GDM1 (cell line): ENCODE measurements at places on chromosomes 12 and 14.
A peak's percentile ranks its signal among the peaks of the same experiment; 100 is the strongest.

DNA sequence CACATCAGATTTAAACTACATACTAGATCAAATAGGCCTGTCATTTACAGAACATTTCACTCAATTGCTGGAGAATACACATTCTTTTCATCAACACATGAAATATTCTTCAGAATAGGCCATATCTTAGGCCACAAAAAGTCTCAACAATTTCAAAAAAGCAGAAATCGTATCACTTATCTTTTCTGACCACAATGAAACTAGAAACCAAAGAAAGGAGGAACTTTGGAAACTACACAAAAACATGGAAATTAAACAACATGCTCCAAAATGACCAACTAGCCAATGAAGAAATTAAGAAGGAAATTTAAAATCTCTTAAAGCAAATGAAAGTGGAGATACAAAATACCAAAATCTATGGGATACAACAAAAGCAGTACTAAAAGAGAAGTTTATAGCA lies 35.1 kb downstream of the PARP11 start:
- DNase-seq = no peak

DNA sequence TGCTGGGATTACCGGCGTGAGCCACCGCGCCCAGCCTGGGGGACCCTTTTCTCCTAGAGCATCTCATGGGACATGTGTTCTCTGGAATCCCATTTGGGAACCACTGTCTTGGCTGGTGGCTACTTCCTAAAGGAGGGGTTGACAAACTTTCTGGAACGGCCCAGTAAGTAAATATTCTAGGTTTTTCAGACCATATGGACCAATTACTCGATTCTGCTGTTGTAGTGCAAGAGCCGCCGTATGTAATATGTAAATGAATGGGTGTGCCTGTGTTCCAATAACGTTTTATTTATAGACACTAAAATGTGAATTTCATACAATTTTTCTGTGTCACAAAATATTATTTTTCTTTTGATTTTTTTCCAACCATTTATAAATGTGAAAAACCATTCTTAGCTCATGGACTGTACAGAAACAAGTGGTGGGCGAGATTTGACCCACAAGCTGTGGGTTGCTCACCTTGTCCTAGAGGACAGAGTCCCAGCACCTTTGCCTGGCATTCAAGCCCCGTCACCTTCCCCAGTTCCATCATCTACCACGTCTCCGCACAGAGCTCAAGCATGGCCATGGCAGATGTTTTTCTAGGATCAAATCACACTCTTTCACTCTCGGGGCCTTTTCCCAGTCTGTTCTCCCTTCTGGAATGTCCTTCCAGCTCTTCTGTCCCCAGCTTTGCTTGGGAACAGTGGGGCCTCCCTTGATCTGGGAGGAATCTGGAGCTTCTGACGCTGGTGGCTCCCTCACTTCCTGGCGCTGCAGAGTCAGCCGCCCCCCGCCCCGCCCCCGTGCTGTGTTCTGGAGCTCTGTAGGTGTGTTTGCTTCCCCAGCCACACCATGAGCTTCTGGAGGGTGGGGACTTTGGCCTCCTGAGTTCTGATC lies 17.9 kb upstream of the RCOR1 start:
- DNase-seq = no peak

DNA sequence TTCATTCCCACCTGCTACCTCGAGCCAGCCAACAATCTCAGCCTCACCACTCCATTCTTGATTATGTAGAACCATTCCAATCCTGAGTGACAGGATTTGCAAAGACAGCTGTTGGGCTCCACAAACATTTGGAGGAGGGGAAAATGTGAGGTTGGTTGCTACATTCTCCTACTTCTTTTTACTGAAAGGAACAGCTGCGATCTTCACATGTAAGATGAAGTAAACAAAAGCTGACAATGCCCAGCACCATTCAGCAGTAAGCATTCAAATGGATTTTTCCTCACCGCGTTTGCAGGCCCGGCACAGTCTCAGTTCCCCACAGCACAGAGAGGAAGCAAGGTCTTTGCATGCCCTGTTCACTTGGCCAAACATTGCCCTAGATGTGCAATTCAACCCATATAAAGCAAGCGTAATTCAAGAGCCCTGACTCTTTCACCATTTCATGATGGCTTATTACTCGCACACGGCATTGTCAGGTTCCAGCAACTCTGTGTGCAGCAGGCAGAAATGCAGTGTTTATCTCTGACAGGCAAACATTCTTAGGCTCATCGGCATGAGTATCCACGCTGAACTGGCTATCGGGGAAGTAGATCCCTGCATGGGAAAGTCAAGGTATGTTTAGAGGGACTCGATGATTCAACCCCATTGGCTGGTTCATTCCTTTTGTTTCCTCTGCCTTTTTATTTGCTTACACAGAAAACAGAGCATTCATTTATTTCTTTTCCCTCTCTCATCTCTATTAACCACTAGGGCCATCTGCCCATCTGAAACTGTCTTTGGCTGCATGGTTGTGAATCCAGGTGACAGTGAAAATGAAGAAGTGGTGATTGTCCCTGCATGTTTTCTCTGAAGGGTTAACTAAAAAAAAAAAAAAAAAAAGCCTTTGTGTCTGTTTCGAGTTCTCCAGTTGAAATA lies 236.1 kb upstream of the PLEKHG7 start:
- DNase-seq = no peak

DNA sequence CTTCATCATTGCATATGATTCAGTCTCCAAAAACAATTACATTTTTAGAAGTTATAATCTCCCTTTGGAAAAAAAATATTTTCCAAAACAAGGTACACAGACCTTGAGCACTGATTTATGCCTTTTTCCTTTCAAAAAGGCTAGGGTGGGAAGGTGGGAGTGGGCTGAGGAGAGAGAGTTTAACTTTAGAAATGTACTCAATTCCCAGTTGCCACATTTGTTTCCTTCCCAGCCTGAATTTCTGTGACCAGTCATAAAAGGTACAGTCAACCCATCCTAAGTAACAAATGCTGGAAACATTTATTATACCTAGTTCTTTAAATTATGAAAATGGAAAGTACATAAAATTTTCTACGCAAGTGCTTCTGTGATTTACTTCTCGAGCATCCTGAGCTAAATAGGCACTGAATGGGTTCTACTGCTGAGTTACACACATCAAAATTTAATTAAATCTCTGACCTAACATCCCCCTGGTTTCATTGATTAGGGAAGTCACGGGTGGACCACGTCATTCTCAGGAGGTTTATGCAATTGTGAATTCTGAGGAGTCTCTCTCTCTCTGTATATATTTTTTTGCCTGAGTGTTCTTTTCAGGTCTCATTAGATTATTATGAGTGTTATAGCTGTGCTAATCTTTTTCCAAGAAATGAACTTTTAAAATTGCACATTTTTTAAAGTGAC lies 371.8 kb downstream of the BTG1 start:
- DNase-seq = no peak

DNA sequence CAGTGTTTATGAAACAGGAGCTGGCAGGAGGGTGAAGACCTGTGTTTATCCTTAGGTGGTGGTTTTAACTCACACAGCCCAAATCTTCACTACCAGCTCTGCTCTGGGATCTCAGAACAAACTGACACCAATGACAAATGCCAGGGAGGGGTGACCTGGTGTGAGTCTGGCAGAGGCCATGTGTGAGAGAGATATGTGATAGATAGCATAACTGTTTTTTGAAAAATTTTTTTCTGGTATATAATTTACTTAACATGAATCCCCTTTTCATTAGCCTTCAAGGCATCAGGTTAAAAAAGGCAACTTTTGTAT lies 51.5 kb downstream of the SLC38A4 start:
- no peak for DNase-seq

GRCh38 chr12:50016501-50017475 lies 8.5 kb downstream of the RACGAP1 start:
- DNase-seq = no peak

DNA sequence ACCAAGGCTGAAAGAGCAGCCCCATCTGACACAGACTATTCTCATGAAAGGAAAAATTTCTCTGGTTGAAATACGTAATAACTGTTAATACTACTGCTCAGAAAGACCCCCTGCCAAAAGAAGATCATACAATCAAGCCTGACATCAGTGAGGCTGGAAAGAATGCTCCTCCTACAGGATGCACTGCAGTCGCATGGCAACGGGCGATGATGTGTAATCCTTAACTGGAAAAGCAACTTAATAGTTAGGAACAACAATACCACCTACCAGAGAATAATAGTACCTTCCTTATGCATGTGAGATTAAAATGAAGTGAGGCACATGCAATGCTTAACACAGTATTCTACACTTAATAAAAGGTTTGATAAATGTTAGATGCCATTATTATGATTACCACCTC lies 1.2 kb upstream of the GOLGA5 start:
- DNase-seq = no peak

GRCh38 chr14:65461730-65462129 lies 49.2 kb downstream of the FUT8 start:
- DNase-seq = peak; percentile 23

DNA sequence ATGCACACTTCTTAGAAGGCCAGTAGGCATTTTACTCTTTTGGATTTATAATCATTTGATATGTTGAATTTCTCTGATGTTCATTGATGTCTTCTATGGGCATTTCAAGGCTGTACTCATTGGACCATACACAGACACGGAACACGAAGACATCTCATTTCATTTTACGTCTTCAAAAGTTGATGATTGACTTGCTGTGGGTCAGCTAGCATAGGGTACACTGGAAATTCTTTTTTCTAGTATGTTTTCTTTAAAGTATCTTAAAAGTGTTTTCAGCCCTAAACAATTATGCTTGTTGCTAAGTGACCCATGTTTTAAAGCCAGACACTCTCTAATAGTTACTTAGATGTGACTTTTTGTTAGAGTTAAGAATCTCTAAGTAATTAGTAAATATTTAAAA lies 16.3 kb downstream of the TRHDE start:
- no peak for DNase-seq

- DNase-seq = no peak
Measured at GRCh38 chr14:62889364-62889763, 155.9 kb downstream of the KCNH5 start.

- no peak for DNase-seq
Measured at GRCh38 chr14:101096551-101096950, 193.0 kb upstream of the RTL1 start.

GRCh38 chr12:9347328-9348127 lies 139.3 kb upstream of the PZP start:
- DNase-seq = no peak

- no peak for DNase-seq
Measured at GRCh38 chr14:29717901-29718300, 209.7 kb downstream of the PRKD1 start.

DNA sequence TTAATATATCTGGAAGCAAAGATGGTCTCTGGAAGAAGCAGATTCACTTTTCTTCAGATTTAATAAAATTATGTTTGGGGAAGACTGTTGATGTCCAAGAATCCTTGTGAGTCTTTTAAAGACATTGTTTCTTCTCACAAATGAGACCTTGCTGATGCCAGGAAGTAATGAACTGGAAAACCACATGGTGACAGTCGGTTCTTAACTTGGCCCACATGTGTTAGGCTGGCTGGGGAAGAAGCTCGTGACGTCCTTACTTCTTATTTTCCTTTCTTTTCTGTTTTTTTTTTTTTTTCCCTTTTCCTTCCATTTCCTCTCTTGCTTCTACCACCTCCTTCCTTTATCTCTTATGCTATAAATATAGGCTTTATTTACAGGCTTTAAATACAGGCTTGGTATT lies 950.2 kb downstream of the BCL11B start:
- DNase-seq = no peak

- DNase-seq = no peak
Measured at GRCh38 chr12:107859367-107859766, 84.9 kb downstream of the ASCL4 start.

DNA sequence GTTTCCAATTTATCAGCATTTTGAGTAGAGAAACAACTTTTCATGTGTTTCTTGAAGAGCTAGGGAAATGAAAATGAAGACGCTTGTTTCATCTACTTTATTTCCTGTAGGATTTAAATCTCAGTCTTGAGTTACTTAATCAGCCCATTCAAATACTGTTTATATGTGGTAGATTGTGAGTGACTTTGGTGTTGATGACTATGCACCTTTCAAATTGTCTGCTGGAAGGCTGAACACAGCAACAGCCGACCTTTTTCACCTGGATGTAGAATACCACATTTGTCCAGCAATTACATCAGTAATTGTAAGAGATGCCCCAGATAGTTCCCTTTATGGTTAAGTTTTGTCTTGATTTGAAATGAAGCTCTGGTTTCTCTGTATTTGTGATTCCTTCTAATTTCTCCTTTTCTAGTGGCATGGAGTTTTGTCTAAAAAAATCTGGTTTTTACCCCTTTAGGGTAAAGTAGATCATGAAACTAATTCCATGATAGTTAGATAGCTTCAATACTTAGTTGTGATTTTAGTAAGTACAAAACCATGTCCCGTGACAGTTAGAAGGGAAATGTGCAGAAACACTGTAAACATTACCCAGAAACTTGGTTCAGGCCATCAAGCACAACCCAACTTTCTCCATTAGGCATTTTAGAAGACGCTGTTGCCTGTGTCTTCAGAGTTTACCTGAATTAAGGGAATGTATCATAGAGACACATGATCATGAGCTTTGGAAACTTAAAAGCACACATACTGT lies 165.0 kb downstream of the SRGAP1 start:
- no peak for DNase-seq

GRCh38 chr14:100538351-100539002 lies 48.7 kb downstream of the BEGAIN start:
- DNase-seq = no peak

GRCh38 chr14:61997161-61997560 lies 234.9 kb downstream of the SNAPC1 start:
- DNase-seq = no peak

- DNase-seq = no peak
Measured at GRCh38 chr12:91978143-91978542, 167.5 kb downstream of the BTG1 start.

DNA sequence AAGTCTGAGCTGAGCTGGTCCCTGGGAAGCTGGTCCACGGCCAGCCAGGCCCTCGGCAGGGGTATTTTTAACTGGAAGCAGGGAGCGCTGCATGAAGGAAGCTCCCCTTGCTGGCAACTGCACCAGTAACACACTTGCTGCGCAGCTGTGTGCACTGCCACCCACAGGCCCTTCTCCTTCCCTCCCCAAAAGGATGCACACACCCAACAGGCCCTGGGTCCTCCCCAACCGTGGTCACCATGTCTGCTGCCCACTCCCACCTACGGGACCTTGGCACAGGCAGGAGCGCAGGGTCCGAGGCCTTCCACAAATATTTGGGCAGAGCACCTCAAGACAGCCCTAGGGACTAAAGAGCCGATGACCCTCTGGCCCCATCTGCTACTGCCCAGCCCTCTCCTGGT lies 157.0 kb upstream of the PRMT8 start:
- DNase-seq = no peak

- no peak for DNase-seq
Measured at GRCh38 chr14:71532790-71533189, 399.4 kb upstream of the RGS6 start.

- no peak for DNase-seq
Measured at GRCh38 chr12:95701275-95701674, 89.3 kb downstream of the NTN4 start.
